ENCODE measurements at places on chromosomes 1 and 21.

- no peak for DNase-seq
Observed at GRCh38 chr1:8926707-8927694, 18.7 kb upstream of the CA6 start.

DNA sequence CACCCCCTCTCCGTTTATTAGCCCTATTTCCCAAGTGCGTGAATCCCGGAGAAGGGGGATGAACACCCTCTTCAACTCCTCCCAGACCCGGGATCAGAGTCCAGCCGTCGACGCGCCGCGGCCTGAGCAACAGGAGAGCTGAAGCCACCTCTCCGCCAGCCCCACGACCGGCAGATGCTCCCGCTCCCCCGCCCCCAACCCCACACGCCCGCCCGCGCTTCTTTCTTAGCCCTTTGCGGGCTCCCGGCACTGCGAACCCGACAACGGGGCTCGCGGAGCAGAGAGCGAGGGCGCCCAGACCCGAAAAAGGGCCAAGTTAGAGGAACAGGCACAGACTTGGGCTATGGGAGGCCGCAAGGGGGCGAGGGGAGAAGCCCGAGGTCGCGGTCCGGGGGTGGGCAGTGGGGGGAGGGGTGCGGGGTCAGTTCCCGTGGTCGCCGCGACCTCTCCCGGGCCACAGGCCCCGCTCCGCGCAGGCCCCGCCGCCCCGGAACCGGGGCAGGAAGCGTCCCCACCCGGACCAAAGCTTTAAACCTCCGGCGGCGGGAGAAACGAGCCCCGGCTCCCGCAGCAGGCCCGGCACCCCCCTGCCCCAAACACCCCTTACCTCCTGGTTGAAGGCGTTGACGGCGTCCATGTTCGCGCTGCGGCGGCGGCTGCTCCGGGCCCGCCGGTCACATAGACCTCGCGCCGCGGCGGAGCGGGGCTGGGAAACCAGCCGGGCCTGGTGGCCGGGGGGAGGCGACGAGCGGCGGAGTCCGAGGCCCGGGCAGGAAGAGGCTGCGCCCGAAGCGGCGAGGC, 662 bp downstream of the SCAF4 start:
- peak; percentile 40 for DNase-seq

DNA sequence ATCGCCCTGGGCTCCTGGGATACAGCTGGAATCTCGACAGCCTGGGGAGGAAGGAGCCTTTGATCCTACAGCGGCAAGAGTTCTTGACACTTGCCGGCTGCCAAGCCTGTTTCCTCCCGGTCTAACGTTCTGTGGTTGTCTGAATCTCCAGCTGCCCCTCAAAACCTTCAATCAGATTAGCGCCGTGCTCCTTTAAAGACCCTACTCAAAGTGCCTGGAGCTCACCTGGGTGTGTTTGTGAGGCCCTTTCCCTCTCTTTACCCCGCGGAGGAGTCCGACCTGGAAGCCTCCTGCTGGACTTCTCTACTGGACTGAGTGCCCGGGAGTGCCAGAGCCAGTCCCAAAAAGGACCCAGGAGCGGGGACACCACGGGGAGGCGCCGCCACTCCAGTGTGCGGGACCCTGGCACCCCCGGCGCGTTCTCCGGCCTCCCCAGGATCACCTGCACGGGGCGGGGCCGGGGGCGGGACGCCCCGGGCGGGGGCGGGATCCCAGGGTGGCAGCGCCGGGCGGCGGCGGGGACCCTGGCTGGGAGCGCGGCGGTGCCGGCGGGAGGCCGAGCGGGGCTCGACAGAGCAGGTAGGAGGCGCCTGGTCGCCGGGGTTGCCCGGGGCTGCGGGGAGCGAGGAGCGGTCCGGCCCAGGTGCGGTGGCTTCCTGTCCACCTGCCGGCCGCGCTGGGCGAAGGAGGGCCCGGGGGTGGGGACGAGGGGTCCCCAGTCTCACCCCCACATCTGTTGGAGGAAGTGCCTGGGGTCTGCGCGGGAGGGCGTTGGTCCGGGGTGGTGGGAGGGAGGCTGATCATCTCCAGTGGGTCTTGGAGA, at the start of gene NCMAP:
Gene NCMAP, plus strand, starts transcription at position 497 of the 823 bp plus-strand sequence. CDS start 39,344 bp downstream, outside the sequence.
- DNase-seq: peak; percentile 56

GRCh38 chr1:59699227-59699847, 115.4 kb upstream of the HOOK1 start:
- DNase-seq: peak; percentile 9

GRCh38 chr1:208219659-208220282, 24.4 kb downstream of the PLXNA2 start:
- no peak for DNase-seq

DNA sequence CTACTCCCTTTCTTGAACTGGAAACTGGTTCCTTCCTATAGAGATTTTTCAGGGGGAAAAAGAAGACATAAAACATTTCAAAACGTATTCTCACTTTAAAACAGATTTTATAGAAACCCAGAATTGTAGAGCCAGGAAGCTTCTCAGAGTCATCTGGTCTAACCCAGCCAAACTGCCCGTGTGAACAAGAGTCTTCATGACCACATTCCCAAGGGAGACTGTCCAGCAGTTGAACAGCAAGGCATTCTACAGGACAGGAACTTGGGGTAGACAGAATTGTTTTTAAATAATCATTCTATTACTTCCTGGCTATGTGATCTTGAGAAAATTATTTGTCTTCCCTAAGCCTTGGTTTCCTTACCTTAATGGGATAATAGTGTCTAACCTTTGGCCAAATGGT, 163.5 kb upstream of the IVNS1ABP start:
- no peak for DNase-seq

DNA sequence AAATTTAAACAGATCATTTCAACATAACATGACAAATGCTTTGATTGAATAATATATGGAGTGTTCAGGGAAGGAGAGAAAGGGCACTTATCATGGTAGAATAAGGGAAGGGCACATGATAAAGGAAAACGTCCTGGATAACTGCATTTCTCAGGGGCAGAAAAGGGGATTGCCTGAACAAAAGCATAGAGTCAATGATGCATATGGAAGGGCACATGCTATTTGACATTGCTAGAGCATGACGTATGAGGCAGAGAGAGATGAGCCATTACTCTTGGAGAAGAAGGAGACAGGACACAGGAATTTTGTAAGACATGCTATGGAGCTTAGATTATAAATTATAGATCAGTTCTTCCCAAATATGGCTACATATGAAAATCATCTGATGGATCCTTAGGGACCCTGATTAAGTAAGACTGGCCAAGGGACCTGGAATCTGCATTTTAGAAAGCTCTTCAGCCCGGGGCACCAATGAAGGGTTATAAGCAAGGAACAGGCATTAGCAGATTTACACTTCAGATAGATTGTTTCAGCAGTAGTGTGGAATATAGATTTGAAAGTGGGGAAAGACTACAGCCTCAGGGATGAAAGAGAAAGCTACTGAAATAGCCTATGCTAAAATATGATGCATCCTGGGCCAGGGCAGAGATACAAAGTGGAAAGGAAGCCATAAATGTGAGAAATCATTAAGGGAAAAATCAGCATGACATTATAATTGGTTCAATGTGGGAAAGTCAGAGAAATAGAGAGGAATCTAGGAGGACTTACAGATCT, 21.3 kb downstream of the FMO2 start:
- DNase-seq: no peak

Measured in activated CD4-positive, alpha-beta T cell treated with anti-CD3 and anti-CD28 coated beads, Interleukin-2, amount 50 U/mL, for 1 hour (primary cell).